Hepatic stellate cell (primary cell): ENCODE measurements at places on chromosomes 3 and 15.

- peak; percentile 48 for DNase-seq
Measured at GRCh38 chr3:178777718-178778411, 241.6 kb downstream of the KCNMB2 start.

DNA sequence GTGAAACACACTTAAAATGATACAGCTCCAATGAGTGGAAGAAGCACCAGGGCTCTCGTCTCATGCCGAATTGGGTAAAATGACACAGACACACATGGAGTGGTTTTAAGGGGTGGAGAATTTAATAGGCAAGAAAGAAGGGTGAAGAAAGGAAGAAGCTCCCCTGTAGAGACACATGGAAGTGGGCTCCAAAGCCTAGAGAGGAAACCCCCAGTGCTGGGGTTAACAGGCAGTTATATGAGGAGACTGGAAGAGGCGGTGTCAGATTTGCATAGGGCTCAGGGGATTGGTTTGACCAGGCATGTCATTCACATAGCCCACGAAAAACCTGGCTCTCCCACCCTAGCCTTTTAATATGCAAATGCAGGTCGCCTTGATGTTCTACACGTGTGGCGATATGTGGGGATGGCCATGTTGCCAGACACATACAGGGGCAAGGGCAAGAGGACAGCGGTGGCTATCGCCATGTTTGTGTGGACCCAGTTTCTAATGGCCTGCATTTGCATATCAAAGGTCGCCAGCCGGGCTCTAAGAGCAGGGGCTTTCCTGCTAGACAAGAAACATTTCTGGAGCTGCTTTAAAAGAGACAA lies 1.9 kb upstream of the DPH6 start:
- no peak for DNase-seq

GRCh38 chr3:185722881-185723280 lies 102.0 kb downstream of the IGF2BP2 start:
- DNase-seq = no peak

DNA sequence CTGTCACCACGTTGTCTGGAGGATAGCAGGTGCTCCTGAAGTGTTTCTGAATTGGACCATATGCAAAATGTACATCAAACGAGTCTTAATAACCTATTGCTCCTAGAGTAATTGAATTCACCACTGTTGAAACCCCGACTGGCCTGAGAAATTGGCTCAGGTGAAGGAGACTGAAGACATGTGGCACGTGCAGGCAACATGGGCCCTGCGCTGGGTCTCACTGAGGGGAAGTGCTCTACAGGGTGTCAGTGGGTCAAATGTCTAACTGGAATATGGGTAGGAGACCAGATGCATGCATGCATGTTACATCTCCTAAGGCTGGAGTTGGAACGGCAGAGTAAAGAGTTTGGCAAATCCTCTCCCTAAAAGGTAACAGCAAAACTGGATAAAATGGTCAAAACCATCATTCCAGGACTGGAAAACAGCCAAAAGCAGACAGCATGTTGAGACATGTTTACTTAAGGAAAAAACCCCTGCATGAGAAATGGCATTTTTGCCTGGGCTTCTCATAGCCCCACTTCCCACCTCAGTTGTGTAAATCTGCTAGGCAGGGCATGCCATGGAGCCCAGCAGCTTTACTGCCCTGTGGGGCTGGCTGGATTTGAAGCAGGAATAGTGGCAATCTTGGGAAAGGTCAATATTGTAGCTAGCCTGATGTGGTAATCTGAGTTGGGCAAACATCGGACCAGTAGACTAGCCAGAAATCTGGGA lies 131.3 kb downstream of the TJP1 start:
- DNase-seq = no peak

- peak; percentile 66 for DNase-seq
Measured at GRCh38 chr3:58630076-58630709, 36.4 kb downstream of the FAM3D start.

- DNase-seq = peak; percentile 78
Measured at GRCh38 chr3:49339941-49340800, at the start of gene USP4. TSS of gene USP4 (minus strand) at chr3:49340053. CDS start at chr3:49340024, 29 bp downstream.

GRCh38 chr3:58613236-58614132 lies 36.3 kb upstream of the FAM107A start:
- DNase-seq = no peak

GRCh38 chr3:63705092-63705645 lies 52.7 kb downstream of the SNTN start:
- no peak for DNase-seq

DNA sequence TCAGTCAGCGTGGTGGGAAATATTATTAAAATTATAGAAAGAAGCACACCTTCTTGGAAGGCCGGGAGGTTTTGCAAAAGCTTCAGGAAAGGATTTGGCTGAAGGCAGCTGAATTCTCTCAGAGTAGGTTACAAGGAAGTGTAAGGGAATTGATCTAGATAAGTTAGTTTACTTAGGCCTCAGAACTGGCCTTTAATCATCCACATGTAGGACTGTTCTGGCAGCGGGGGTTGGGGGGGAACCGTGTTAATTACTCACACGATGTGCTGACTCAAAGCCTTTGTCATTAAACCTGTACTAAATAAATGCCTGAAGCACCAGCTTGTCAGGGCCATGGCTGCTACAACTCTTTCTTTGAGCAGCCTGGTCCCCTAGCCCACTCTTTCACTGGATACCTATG lies 12.8 kb downstream of the ASB14 start:
- DNase-seq = no peak

GRCh38 chr3:28940994-28941393 lies 339.9 kb upstream of the RBMS3 start:
- DNase-seq = no peak

GRCh38 chr15:77068633-77069032 lies 2.3 kb downstream of the TSPAN3 start:
- no peak for DNase-seq

- no peak for DNase-seq
Measured at GRCh38 chr15:92429378-92430068, 35.8 kb downstream of the ST8SIA2 start.

- DNase-seq = no peak
Measured at GRCh38 chr3:186823386-186823785, 17.1 kb upstream of the RFC4 start.

DNA sequence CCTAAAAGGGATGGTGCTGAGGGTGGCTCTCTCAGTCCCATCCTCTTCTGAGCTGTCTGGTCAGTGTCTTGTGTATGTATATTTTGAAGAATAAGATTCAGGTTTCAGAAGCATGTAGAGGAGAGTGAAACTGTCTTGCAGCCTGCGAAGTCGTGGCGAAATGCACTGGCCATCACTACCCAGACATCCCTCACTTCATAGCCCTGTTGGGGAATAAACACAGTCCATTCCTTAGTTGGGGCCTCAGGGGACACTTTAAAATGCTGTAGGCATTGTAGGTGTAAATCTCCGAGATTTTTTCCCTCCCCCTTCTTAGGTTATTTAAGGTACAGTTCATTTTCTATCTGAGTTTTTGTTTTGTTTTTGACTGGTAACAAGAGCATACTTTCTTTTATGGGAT lies 93.8 kb downstream of the DNASE1L3 start:
- DNase-seq = no peak

- DNase-seq = no peak
Measured at GRCh38 chr3:140397847-140398246, 280.0 kb upstream of the TRIM42 start.

- no peak for DNase-seq
Measured at GRCh38 chr3:165217739-165218138, 21.6 kb upstream of the SLITRK3 start.

DNA sequence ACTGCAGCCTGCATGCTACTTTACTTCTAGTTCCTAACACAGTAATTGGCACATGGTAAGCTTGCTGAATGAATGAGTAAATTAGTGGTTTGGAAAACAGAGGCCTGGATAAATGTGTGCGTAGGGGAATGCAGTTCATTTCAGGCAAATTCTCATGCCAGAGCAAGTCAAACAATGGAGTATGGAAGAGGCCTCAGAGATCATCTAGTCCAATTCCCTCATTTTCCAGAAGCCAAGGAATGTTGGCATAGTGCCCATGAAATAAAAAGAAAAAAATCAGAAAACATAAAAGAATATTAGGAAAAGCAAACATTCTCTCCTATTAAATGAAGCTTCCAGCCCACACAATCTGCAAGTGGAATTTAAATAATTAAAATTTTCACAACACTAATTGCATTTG lies 92.4 kb downstream of the MB21D2 start:
- no peak for DNase-seq

- no peak for DNase-seq
Measured at GRCh38 chr15:46232471-46232870, 597.6 kb downstream of the SQOR start.

DNA sequence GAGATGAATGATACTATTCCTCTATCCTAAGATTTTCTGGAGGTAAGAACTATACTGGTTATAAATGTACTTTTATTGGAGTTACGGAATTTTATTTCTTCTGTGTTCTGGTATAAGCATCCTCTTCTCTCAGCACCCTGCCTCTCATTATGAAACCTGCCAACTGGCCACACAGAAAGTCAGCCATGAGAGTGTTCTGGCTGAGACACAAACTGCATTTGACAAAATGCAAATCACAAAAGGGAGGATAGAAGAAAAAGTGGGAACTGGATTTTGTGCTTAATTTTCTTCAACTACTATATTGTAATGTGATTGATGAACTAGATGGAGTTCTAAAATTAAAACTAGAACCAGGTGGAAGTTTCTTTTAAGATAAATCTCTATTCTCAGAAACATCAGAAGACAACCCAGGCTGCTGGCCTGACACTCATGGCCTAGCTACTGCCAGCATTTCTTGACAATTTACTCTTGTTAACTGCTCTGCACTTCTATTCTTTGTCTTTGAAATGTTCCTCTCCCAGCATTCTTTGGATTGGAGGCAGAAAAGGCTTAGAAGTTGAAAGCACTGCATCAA lies 143.1 kb downstream of the WDR76 start:
- DNase-seq = no peak

DNA sequence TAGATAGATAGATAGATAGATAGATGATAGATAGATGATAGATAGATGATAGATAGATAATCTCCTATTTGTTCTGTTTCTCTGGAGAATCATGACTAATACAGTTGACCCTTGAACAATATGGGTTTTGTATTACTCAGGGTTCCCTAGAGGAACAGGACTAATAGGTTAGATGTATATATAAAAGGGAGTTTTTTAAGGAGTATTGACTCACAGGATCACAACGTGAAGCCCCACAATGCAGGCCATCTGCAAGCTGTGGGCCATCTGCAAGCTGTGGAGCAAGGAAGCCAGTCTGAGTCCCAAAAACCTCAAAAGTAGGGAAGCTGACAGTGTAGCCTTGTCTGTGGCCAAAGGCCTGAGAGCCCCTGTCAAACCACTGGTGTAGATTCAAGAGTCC lies 67.6 kb downstream of the PYDC2 start:
- no peak for DNase-seq

DNA sequence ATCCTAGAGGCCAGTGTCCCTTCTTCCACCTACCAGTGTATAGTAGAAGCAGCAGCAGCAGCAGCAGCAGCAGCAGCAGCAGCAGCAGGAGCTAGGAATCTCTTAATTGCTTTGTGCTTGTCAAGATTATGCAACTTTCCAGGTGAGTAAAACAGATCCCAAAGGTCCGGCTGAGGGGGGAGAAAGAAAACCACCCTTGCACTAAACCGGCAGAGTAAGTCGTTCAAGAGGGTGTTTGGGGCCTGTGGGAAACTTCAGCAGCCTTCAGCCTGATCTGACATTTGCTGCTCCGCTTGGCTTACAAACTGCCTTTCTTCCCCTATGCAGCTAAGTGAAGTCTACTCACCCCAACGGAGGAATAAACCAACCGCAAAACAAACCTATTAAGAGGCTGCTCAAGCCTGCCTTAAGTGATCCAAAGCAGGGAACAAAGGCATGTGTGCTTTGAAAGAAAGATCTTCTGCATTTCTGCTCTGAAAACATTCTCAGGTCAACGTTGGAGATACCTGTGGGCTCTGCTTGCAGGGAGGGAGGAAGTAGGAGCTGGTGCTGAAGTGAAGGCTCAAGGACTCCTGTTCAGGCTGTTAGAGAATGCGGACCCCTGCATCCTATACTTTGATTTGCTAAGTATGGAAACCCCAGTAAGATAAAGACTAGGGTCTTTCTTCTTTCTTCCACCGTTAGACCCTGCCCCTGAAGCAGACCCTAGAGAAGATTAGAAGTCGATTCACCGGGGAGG lies 35.7 kb upstream of the DLG1 start:
- DNase-seq = no peak

- DNase-seq = no peak
Measured at GRCh38 chr3:193665370-193665989, 72.5 kb downstream of the OPA1 start.

DNA sequence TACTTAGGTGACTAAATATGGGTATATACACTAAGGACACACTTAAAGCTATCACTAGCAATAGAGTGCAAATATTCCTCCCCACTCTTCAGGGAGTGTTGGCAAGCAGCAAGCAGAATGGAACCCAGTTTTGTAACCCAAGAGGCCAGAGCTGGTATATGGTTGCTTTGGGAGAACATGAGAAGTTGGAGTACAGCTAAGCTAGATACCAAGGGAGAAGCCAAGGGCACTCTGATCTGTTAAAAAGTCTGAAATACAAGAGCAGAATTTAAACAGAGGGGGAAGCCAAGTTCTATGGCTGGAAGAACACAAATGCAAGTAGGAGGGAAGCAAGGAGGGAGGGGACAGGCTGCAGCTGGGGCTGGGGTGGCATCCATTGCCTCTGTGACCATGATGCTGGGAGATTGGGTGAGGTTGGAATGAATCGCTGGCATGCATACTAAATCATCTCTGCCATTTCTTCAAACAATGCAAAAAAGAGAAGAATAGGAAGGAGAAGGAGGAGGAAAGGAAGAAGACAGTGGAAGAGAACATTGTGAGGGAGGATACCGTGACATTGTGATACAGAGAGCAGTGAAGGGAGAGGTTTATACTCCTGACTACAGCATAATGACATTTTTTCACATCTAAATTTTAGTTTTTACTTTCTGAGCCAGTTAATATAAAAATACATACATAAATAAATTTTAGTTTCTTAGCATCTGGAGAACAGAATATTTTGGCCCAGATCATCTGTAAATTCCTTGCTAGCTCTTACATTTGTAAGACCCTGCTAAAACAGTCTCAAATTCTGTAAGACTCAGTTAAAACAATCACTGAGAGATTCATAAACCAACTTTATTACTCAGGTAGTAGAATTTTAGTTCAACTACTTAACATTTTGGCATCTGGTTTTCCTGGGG lies 9.0 kb upstream of the ANXA2 start:
- DNase-seq = no peak

- DNase-seq = no peak
Measured at GRCh38 chr3:196942915-196943277, 568 bp upstream of the NCBP2 start.

DNA sequence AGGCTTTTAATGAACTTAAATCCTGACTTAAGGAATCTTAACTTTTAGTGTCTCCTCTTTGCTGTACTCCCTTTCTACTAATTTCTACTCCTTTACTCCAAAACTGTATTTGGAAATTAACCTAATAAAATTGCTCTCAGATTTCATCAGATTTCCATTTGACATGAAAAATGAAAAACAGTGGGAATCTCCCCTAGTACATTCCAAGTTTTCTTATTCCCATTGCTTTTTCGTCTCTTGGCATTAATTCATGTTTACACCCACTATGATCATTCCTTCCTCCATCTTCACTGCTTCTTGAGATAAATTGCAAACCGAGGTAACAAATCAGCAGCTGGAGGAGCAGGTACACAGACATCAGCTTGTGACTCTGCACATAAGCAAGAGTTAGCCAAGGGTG lies 208.7 kb downstream of the VGLL3 start:
- DNase-seq = no peak
